ENCODE measurements at places on chromosomes 13 and 19. TPM values are rescaled to one million over a fixed set of nuclear protein-coding genes. Genes with fewer than 3 reads are reported as not detected.

GRCh38 chr19:56953470-56953869, 112.9 kb upstream of the PEG3 start:
- DNase-seq = no peak
- peaks cover 46% of the 10 kb centered on the region for H3K36me3 ChIP-seq
- no peaks in the 10 kb centered on the region for H3K4me1 ChIP-seq
- no peak overlapping the region for H3K4me3 ChIP-seq
- H3K27me3 ChIP-seq = no peaks in the 10 kb centered on the region

DNA sequence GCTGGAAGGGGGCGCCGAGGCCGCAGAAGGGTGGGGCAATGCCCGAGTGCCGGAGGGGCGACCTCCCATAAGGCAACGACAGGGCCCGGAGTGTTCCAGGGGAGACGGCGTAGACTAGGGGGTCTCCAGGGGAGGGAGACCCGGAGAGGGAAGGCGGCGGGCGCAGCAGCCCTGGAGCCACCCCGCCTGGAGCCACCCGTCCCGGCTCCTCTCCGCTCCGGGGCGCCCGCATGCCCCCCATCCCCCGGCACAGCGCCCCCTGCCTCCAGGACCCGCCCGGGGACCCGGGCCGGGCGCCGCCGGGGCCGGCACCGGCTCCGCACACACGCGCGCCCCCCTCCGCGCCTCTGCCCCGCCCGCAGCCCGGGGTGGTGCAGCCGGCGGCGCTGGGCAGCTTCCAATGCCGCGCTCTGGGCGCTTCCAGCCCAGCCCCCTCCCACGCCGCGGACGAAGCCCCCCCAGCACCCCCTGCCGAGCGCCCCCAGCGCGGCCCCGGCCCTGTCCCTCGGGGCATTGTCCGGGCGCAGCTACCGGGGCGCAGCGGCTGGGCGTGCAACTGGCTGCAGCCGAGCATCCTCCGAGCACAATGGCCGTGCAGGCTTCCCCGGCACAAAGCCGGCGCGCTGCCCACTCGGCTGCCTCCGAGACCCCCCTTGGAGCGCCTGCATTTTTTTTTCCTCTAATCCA, 519 bp downstream of the PTPRS start:
- H3K36me3 ChIP-seq = no peaks in the 10 kb centered on the region
- H3K4me3 ChIP-seq = peak overlapping the region; percentile 85
- no peak for DNase-seq
- no peaks in the 10 kb centered on the region for H3K4me1 ChIP-seq
- H3K27me3 ChIP-seq = peaks cover 6% of the 10 kb centered on the region
- H3K27ac ChIP-seq = no peak overlapping the region

DNA sequence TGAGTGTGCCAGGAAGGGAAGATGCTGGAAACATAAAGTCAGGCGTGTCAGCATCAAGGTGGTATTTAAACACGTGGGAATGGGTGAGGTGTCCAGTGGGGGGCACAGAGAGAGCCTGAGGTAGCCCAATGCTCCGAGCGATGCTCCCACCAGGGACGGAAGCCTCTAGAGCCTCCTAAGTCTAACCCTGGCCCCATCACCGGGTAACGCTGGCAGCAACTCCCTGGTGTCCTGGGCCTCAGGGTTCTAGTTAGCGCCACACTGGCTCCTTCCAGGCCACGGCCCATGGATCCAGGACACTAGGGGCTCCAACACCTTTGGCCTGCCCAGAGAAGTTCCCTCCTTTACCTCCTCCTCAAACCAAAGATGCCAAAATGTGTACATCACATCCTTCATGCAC, 65.4 kb downstream of the EPS15L1 start:
- no peak for DNase-seq
- H3K27me3 ChIP-seq = no peaks in the 10 kb centered on the region
- peaks cover 63% of the 10 kb centered on the region for H3K36me3 ChIP-seq
- H3K4me3 ChIP-seq = no peak overlapping the region

- no peak overlapping the region for H3K27ac ChIP-seq
- no peak for DNase-seq
- H3K4me1 ChIP-seq = no peaks in the 10 kb centered on the region
- no peaks in the 10 kb centered on the region for H3K36me3 ChIP-seq
These were observed 834.9 kb downstream of the OLFM4 start for GRCh38 chr13:53863520-53863919.

- no peak for DNase-seq
- H3K4me1 ChIP-seq = no peaks in the 10 kb centered on the region
- no peaks in the 10 kb centered on the region for H3K27me3 ChIP-seq
- H3K36me3 ChIP-seq = no peaks in the 10 kb centered on the region
These were observed 407.7 kb downstream of the LMO7 start for GRCh38 chr13:76043874-76044273.

- peak overlapping the region; percentile 92 for H3K4me3 ChIP-seq
- H3K36me3 ChIP-seq = no peaks in the 10 kb centered on the region
- no peak overlapping the region for H3K27ac ChIP-seq
- H3K4me1 ChIP-seq = 0 out of 2 replicates have a peak, but pooled peaks cover 1% of the 10 kb centered on the region
- DNase-seq = no peak
These were observed 677 bp upstream of the LRCH1 start for GRCh38 chr13:46552303-46552682.

- peaks cover 3% of the 10 kb centered on the region for H3K36me3 ChIP-seq
- H3K4me1 ChIP-seq = no peaks in the 10 kb centered on the region
- peak overlapping the region; percentile 18 for H3K4me3 ChIP-seq
- DNase-seq = no peak
- H3K27ac ChIP-seq = no peak overlapping the region
These were observed 3.5 kb upstream of the SLC1A5 start for GRCh38 chr19:46791944-46792343.

- no peak for DNase-seq
- H3K4me1 ChIP-seq = no peaks in the 10 kb centered on the region
- H3K36me3 ChIP-seq = no peaks in the 10 kb centered on the region
- no peaks in the 10 kb centered on the region for H3K27me3 ChIP-seq
- no peak overlapping the region for H3K4me3 ChIP-seq
These were observed 326.2 kb downstream of the GPC5 start for GRCh38 chr13:91724591-91724990.

DNA sequence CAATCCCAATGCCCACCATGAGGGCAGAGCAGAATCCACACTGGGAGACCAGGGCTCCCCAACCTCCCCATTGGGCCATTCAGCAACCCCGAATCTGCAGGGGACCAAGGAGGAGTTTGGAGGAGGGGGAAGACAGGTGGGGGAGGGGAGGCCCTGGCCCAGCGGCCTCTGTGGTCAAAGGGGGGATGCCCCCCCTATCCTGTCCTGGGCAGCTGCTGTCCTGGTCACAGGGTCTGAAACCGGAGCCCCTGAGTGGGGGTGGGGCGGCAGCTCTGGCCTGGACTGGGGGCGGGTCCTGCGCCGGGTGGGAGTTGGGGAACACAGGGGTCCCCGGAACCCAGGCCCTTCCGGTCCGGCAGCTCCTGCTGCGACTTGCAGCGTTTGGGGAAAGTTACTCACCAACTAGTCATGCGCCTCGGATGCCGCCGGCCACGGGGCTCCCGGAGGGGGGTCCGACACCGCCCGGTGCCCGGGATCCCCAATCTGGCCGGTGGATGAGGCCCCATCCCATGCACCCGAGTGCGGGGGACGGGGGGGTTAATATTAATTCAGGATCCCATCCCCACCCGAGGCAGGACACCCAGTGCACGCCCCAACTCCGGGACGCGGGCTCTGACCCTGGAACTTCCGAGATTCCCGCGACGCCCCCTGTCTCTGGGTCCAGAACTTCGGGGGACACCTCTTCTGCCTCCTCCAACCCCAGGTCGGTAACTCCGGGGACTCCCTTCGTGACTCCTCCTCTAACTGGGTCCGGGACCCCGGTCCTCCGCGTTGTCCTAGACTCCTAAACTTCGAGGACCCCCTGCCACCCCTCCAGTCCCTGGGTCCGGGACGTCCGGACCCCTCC, 872 bp downstream of the HOMER3 start:
- peak; percentile 77 for DNase-seq
- H3K4me3 ChIP-seq = peak overlapping the region; percentile 95
- no peaks in the 10 kb centered on the region for H3K27me3 ChIP-seq
- H3K36me3 ChIP-seq = peaks cover 7% of the 10 kb centered on the region
- H3K27ac ChIP-seq = no peak overlapping the region
- H3K4me1 ChIP-seq = no peaks in the 10 kb centered on the region

DNA sequence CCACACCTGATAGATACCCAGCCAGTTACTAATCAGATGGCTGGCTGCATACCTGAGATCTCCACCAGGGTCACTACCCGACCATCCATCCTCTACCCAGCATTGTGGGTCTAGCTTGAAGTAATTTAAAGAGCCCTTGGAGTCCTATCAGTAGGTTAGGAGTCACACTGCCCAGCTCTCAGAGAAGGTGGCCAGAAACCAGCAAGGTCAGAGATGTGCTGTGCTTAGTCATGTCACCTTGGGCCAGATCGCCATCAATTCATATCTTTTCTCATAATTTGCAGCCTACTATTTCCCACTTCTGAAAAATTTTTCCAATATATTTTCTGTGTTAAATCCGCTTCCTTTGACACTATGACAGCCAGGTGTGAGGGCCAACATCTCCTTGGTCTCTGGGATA, 13.9 kb downstream of the SAMD4B start:
- peaks cover 46% of the 10 kb centered on the region for H3K36me3 ChIP-seq
- no peaks in the 10 kb centered on the region for H3K4me1 ChIP-seq
- no peak overlapping the region for H3K4me3 ChIP-seq
- H3K27me3 ChIP-seq = no peaks in the 10 kb centered on the region

DNA sequence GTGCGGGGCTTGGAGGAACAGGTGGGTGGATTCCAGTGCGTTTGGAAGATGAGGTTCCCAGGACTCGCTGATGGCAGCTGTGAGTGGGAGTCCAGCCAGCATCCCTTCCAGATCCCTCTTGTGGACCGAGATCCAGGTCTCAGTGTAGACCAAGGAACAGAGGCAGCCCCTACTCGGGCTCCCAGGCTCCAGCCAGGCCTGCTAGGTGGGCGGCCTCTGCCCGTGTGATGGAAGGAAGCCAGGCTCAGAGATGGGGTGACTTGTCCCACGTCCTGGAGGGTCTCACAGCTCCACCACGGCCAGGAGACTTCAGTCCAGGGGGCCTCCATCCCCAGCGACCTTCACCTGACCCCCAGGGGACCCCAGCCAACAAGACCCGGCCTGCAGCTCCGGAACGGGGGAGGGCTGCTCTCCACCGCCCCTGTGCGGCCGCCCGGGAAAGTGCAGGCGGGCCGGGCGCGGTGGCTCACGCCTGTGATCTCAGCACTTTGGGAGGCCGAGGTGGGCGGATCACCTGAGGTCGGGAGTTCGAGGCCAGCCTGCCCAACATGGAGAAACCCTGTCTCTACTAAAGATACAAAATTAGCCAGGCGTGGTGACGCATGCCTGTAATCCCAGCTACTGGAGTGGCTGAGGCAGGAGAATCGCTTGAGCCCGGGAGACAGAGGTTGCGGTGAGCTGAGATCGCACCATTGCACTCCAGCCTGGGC, 729 bp upstream of the MADCAM1 start:
- peak overlapping the region; percentile 29 for H3K4me3 ChIP-seq
- DNase-seq = peak; percentile 86
- H3K36me3 ChIP-seq = no peaks in the 10 kb centered on the region
- H3K27me3 ChIP-seq = peaks cover 14% of the 10 kb centered on the region
- H3K4me1 ChIP-seq = no peaks in the 10 kb centered on the region
- H3K27ac ChIP-seq = no peak overlapping the region

DNA sequence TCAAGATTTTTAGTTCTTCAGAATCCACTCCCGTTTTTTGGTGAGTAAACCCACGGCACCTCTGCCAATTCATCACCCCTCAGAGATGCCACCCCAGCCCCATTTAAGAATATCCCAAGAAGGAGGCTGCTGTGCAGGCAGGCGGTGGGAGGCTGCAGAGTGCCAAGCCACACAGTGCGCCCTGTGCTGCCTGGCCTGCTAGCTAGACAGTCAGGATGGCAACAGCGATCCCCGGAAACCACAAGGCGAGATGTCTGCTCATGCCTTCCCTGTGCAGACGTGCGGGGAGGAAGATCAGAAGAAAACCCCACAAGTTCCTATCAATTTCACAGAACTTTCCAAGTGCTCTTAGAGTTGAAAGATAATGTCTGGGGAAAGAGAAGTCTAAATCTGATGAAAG, 64.8 kb upstream of the GPR183 start:
- DNase-seq = no peak
- H3K27ac ChIP-seq = no peak overlapping the region
- no peaks in the 10 kb centered on the region for H3K4me1 ChIP-seq
- H3K4me3 ChIP-seq = no peak overlapping the region

DNA sequence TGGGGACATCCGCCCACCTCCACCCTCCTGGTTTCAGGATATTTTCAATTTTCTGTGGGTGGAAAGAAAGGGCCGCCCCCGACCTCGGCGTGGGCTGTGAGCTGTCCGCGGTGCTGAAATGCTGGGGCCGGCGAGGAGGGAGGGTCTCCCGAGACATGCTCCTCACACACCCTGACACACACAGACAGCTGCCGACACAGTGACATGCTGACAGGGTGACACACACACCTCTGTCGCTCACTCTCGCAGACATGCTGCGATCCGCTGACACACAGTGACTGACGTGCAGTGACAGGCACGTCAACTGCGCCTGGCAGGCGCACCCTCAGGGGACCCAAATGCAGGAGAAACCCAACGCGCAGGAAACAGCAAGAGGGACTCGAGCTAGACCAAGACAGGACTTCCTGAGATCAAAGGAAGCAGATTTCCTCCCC, 25.1 kb upstream of the MEIS3 start:
- peaks cover 10% of the 10 kb centered on the region for H3K4me1 ChIP-seq
- H3K27me3 ChIP-seq = no peaks in the 10 kb centered on the region
- no peak overlapping the region for H3K4me3 ChIP-seq
- DNase-seq = peak; percentile 64
- no peaks in the 10 kb centered on the region for H3K36me3 ChIP-seq

DNA sequence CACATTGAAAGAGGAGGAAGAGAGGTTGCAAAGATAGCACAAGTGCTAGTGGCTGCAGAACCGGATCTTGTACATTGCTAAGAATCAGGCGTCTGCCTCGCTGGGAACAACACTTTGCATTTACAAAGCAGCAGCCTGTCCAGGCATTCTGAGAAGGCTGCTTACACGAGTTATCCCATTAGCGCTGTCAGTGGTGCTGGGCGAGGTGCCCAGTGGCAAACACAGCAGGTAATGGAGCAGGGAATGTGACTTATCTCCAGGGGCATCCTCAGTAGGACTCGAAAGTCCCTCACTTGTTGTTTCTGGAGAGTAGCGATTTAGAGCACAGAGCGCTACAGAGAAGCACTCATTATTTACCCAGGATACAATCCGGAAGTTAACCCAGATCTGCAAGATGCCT, 209.6 kb downstream of the OLFM4 start:
- DNase-seq = peak; percentile 36
- H3K27ac ChIP-seq = no peak overlapping the region
- no peaks in the 10 kb centered on the region for H3K4me1 ChIP-seq
- no peak overlapping the region for H3K4me3 ChIP-seq
- no peaks in the 10 kb centered on the region for H3K36me3 ChIP-seq

GRCh38 chr19:42250183-42250665, 4.7 kb downstream of the ERF start:
- H3K27me3 ChIP-seq = no peaks in the 10 kb centered on the region
- peaks cover 28% of the 10 kb centered on the region for H3K36me3 ChIP-seq
- peak overlapping the region; percentile 39 for H3K4me3 ChIP-seq
- H3K4me1 ChIP-seq = peaks cover 6% of the 10 kb centered on the region
- no peak for DNase-seq

GRCh38 chr19:5189318-5189607, 151.3 kb downstream of the PTPRS start:
- no peaks in the 10 kb centered on the region for H3K36me3 ChIP-seq
- DNase-seq = no peak
- peaks cover 3% of the 10 kb centered on the region for H3K4me1 ChIP-seq
- H3K4me3 ChIP-seq = no peak overlapping the region
- no peak overlapping the region for H3K27ac ChIP-seq
- H3K27me3 ChIP-seq = no peaks in the 10 kb centered on the region

Gene LYPD3
- total RNA-seq = 1.8 TPM

Gene OLFM4
- total RNA-seq = not detected

Gene AXL
- total RNA-seq = 30.3 TPM

Gene FCAR
- total RNA-seq = not detected

Gene PRSS57
- total RNA-seq = not detected

Gene APOC4
- not detected for total RNA-seq

Gene PPP1R15A
- 17.2 TPM for total RNA-seq

Gene NLRP12
- total RNA-seq = 3.6 TPM

Gene ADAT3
- total RNA-seq = 12.9 TPM

Gene TEX29
- not detected for total RNA-seq

Gene LPAR2
- 49.5 TPM for total RNA-seq

Gene ANGPTL4
- total RNA-seq = 2.5 TPM
